Activated B cell treated with CpG ODN at 0.5 μM for 24 hours (primary cell): ENCODE measurements at places on chromosomes 1 and 21. TPM values are rescaled to one million over a fixed set of nuclear protein-coding genes. Genes with fewer than 3 reads are reported as not detected.

DNA sequence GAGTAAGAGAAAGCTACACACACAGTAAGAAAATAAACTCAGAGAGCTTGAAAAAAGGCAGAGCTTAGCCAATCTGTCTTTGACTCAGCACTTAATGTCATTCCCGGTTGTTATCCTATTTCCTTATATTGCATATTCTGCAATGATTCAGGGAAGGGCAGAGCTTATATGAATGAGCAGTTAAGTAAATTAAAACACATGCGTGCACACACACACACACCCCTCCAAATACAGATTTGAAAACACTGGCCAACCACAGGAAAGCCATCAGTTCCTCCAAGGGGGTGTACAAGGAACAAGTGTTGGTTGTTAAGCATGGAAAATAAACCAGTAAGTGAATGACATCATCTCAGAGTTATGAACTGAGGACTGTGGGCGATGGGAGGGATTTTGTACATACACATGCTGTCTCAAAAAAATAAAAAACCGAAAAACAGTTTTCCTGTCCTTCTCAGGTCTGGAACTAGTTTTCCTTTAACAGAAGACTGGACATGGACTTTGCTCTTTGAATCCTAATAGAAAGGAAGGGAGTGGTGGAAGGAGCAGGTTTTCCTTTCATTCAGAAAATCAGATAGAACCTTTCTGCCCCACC is 1.0 kb downstream of the IQGAP3 start:
- no peak for DNase-seq

GRCh38 chr1:37064039-37064438 is 29.7 kb upstream of the GRIK3 start:
- DNase-seq = no peak

DNA sequence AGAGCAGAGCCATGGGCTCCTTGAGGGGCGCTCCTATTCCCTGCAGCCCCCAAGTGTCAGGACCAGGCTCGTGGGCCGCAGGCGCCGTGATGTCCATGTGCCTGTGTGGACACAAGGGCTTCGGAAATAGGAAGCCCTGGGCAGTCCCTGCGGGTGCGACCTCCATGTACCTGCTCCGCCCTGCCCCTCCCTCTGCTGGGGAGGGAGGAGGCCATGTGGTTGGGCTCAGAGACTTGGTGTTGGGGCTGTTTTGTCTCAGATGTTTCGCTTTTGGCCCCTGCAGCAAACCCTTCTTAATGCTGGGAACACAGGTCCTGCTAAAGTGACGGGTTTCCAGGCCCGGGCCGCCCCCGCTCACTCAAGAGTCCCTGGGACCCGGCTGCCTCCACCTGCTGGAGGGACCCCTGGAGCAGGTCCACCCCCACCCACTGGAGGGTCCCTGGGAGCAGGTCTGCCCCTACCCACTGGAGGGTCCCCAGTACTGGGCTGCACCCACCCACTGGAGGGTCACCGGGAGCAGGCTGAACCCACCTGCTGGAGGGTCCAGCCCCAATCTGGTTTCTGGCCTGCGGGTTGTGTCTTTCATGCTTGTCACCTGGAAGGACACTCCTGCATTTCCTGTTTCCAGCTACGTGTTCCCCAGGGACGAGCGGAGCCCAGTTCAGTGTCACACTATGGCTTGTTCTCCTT is 156.5 kb downstream of the PEX14 start:
- DNase-seq = no peak

DNA sequence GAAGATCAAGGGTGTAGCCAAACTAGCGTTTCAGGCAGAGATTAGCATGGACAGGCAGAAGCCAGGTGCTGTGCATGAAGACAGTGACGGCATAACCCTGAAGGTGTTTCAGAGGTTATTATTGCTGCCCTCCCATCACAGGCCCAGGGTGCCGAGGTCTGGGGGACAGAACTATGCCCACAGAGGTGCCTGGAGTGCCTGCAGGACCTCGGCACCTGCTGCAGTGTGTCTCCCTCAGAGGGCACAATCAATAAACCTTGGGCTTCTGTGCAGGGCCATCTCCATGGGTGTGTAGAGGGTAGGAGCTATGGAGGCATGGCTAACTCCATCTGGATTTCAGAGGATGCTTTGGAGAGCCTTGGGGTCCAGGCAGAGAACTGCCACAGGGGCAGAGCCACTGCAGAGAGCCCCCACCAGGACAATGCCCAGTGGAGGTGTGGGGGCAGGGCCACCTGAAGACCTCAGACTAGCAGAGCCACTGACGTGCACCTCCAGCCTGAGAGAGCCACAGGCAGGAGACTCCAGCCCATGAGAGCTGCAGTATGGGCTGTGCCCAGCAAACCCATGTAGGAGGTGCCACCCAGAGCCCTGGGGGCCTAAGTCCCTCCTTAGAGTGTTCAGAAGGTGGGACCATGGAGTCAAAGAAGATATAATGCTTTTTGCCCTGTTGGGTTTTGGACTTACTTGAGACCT is 5.7 kb upstream of the ABCG1 start:
- no peak for DNase-seq

DNA sequence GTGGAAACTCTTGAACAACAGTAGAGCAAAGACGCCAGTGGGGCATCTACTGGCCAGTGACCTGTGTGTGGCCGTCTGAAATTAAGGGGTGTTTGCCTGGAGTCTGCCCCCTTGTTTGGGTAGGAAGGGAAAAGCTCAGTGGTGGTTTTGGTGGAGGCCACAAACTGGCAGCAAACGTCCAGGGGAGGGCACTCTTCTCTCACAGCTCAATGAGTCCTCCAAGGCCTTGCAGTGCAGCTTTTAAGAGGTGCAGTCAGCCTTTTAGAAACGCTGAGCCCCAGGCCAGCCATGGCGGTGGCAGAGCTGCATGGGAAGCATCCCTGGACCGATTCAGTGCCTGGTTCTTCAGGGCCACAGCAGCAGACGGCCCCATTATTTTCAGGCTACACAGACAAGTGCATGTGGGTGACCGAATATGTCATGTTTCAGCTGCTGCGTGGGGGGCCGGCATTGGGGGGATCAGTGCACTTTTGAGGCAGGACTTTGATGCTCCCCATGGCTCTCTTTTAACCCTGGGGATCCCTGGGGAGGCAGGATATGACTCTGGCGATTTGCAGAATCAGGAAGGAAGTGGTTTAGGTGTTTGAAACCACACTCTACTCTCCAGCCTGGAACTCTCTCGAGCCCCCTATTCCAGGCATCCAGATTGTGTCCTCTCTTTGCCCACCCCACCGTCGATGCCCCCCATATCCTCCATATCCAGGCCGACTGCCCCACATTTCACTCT is 414.0 kb downstream of the PRDM2 start:
- no peak for DNase-seq

- DNase-seq = no peak
Observed at GRCh38 chr1:113129529-113130185, 56.7 kb downstream of the LRIG2 start.

DNA sequence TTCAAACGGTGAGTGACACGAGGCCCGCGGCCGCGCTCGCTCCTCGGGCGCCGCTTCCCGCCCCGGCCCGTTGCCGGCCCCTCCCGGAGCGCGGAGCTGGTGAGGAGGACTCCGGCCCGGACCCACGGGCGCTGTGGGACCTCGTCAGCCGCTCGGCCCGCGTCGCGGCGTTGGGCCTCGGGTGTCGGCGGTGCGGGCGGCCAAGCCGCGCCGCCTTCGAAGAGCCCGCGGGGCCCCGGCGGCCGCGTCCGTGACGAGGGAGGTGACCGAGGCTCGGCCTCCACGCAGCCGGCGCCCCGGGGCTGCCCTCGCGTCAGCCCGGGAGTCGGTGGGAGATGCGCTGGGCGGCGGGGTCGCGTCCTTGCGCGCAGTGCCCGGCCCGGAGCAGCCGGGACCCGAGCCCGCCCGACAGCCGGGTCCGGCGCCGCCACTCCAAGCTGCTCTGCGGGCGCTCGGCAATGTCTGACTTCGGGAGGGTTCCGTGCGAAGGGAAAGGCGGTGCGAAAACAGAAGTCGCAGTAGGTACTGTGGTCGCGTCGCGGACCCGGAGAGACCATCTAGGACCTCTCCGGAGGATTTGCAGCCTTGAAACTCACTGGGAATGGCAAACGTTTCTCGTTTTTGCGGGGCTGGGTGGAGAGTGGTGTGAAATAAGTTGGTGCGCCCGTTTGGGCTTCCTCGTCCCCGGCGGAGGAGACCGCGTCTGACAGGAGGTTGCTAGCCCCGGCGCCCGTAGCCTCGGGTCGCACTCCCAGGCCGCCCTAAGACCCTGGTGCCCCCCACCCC is 829 bp downstream of the SPEN start:
- peak; percentile 69 for DNase-seq

GRCh38 chr1:206766251-206766856 is 4.2 kb upstream of the IL19 start:
- DNase-seq = no peak

DNA sequence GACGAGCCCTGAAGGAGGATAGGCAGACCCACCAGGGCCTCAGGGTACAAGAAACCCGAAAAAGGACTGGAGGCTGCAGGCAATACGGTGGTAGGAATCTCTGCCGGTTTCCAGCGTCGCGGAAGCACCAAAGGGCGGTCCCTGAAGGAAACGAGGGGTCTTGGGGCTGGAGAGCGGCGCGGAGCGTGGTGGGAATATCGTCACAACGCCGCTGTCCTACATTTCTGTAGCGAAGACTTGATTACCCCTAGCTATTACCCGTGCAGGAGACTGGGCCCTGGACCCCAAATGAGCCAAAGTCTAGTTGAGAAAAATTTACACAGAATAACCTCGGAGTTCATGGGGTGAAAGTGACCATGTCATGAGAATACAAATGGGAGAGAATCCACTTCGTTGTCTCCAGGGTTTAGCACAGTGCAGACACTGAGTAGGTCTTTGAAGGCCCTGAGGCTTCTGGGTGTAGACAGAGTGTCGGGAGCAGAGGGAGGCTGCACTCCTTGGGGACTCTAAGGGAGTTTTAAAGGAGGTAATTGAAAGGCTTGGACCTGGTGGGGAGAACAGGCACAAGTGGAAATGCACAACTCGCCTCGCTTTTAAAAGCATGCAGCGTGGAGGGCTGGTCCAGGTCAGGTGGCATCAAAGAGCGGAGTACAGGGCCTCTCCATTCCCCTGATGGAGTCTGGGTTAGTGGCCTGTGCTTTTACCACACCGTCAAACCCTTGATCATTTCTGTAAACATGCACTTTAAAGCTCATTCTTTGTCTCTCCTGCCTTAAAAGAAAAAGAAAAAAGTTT is 1.5 kb downstream of the ATP1A1 start:
- no peak for DNase-seq

The MRPL37 gene
- 62.5 and 64.1 TPM in 2 replicates for total RNA-seq

The SLC6A17 gene
- total RNA-seq = not detected in 2 replicates

The ARHGEF19 gene
- total RNA-seq = 7.6 and 7.7 TPM in 2 replicates

The DCDC2B gene
- total RNA-seq = not detected in 2 replicates
